ENCODE measurements at places on chromosomes 5 and 9.

DNA sequence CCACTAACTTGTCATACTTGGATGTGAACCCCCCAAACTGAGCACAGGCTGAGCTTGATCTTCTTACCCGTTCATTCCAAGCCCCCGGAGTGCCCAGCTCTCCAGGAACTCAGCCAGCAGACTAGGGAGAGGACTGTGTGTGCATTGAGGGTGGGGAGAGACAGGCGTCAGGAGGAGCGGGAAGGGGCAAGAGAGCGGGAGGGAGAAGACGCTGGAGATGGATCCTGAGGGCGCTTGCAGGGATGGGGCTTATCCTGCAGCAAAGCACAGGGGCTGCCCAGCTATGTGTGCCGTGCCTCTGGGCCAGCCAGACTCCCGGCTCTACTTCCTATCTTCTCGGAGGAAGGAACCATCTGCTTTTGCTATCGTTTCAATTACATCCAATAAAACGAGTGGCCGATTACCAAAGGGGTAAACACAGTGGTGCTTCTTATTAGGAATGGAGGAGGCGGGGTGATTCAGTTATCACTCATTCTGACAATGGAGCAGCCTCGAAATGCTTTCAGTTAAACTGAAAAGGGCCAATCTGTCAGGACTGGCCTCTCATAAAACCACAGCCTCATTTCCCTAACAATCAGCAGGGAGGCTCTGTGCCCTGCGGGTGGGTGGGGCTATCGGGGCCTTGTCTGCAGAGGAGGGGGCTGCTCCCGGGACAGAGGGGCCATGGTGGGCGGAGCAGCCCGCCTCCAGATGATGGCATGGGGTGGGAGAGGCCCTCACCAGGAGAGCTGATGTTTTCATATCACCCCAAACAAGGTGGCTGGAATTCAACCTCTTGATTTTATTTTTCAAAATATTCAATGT, 168.2 kb downstream of the DAB2IP start:
- DNase-seq, result no peak

DNA sequence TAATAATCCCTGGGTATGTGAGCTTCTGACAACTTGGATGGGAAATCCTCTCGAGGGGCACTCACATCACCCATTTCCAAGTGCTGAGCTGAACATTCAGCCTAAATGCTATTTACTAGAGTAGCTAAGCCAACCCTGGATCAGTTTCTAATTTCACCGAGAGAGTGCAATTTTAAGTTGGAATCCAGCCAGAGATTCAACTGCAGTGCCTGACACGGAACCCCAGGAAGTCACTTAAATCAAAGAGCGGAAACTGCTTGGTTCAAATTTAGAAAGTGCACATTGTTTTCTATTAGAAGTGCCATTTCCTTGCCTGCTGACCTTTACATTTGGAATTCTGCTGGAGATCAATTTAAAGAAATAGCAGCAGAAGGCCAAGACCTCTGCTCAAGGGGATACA, 8.8 kb downstream of the SPRY4 start:
- peak; percentile 60 for DNase-seq

DNA sequence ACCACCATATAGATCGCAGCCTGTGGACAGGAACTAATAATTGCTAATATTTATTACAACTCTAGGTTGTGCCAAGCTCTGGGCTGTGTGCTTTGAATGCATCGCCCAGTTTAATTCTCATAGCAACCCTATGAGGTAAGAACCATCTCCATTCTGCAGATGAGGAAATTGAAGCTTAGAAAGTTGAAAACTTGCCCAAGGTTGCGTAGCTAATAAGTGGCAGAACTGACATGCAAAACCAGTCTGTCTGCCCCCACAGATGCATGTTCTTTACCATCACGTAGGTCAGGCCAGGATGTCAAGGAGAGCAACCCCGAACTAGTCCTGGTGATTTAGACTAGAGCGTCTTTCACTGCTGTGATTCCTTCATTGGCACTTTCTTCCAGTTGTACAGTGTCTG, 15.6 kb downstream of the WWC1 start:
- no peak for DNase-seq

GRCh38 chr9:13064676-13065075, 214.8 kb downstream of the MPDZ start:
- DNase-seq, result no peak

DNA sequence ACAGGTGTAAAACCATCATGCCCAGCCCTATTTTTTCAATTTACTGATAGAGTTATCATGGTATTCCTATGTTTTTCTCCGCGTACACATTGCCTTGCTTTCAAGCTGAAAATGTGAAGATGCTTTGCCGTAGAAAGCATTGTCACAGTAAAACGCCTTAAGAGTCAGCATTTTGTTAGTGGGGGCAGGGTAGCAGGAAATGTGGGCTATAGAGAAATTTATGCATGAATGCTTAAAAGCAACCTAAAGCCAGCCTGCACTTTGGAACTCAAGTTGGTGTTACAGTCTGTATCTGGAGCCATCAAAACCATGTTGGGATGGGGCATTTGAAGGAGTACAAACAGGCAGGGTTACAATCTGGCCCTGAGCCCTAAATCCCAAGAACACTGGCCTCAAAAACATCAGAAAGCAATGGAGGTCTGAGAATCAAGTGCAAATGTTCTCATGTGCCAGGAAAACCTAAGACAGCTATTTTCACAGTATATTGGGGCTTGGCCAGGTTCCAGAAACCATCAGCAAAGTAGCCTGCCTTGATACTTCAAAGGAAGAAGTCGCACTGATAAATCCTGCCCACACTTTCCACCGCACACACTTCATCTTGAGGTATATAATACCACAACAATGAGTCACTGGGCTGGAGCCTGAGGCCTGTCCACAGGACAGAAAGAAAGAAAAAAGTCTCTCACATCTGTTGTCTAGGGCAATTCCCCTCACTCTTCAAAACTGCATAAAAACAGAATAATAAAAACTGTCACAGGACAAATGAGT, 313.8 kb downstream of the ENC1 start:
- peak; percentile 91 for DNase-seq

- no peak for DNase-seq
These were observed 6.9 kb upstream of the UBAP1 start for GRCh38 chr9:34171753-34172535.

DNA sequence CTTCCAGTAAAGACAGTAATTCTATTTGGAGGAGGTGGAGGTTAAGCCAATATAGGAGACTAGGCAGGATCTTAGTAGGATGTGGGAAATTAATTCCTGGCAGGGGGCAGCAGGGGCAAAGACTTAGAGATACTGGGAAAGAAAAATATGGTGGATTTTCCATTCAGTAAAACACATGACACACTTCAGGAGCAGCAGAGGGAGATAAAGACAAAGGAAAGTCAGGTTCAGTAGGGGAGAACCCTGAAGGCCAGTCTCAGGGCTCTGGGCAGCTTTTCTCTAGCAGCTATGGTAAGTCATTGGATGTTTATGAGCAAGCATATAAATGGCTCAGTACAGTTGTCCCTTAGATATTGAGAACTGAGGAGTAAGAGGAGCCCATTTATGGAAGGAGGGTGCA, 105.5 kb downstream of the PJA2 start:
- DNase-seq, result no peak

DNA sequence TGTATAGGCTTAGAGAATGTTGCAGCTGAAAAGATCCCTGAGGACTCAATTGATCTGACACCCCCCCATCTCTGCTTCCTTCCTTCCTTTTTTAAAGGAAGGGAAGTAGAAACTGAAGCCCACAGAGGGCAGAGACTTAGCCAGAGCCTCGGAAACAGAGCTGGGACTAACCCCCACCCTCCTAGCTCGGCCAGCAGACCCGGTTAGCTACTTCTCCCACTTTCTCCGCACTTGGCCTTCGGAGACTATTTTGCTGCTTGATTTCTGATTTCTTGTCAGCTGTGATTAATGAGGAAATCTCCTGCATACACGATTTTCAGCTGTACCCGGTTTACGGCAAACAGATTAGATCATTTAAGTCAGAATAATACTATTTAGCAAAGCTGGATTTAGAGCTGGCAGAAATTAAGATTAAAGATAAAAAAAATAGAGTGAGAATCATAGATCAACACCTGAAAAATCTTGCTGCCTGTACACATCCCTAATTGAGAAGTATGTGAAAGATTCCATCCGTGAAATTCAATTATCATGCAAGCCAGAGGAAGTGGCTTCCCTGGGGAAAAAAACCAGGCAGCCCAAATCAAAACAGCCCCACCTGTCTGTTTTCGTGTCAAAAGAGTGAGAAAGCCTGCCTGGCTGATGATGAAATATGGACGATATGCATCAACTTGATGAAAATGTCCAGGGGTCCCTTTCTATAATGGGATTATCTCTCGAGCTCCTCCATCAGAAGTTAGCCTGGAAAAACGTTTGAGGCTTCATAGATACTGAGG, 159.5 kb upstream of the SHB start:
- no peak for DNase-seq

GRCh38 chr9:107214915-107215314, 68.2 kb upstream of the RAD23B start:
- DNase-seq, result no peak

DNA sequence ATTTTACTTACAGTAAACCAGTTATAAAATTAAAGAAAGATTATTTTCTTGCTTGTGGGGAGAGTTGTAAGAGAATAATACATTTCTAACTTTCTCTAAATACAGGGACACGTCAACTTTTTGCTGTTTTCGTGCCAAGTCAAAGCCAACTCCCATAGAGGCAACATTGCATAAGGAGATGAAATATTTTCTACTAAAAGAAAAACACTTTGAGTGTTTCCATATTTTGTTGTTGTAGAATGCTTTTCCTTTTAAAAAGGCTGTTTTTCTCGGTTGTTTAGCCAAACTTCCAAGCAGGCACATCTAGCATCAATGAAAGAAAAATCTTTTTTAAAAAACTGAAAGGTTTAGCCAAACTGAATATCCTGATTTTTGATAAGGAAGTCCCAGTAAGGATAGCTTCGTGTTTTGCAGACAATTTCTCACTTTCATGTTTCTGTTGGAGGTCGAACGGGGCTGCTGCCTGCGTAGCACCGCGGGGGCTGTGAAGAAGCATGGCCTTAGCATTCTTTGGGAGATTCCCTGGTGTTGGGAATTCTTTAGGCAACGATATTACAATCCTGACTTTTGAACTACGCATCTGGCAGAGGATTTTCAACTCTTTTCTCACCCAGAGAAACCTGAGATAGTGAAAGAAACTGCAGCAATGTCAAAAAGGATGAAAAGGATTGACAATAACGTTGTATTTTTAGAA, 108.1 kb upstream of the FBXL7 start:
- no peak for DNase-seq

DNA sequence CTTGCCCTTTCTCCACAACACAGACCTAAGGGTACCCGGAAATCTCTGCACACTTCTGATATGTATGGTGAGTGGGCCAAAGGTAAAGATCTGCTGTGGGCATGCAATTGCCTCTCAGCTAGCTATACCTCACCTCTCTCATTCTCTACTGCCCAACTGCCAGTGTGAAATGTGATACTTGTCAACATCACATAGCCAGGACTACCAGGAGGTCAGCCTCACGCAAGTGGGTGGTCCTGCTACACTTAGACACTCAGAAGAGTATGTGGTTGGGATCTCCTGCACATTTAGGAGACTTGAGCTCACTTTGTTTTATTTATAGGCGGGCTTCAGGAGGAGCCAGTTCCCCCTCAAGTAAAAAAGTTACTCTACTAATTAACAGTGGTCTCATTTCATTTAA, 88.0 kb upstream of the MAN2A1 start:
- no peak for DNase-seq

- no peak for DNase-seq
These were observed 22.2 kb downstream of the FBXL7 start for GRCh38 chr5:15522187-15522520.

Data from SW 1271 (cell line).